ENCODE measurements at places on chromosomes 12 and 14.

DNA sequence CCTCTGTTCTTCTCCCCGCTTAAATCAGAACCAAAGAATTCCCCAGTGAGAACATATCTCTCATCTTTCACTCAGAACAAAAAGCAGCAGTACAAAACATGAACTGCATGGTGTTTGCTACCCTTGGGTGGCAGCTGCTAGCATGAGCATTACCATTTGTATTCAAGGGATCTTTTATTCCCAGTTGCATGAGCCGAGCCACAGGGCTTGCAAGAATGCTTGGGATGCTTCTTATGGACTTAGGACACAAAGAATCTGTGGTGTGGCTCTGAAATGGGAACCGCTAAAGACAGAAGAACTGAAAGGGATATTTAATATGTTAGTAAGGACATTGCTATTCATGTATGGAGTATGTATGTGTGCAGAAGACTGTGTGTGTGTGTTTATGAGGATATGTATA, 190.6 kb downstream of the TMX1 start:
- DNase-seq = no peak

GRCh38 chr14:56868660-56869059, 58.4 kb upstream of the OTX2 start:
- DNase-seq = no peak

DNA sequence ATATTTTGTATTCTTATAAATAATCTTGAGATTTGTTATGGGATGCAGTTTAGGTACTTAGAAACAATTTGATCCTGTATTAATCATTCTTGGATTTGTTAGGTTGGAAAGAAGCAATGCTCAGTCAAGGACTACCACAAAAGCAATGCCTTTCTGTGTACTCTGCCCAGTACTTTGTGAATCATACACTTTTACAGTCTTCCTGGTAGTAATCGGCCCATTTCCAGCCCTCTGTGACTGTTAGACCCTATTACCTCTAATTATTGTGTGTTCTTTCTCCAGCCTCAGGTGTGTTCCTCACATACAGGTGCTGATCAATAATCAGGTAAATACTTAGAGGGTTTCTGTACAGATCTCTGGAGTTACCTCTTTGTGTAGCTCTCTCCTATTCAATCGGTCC, 609.0 kb downstream of the KCNH5 start:
- no peak for DNase-seq

GRCh38 chr12:116317986-116318575, 40.6 kb upstream of the MED13L start:
- DNase-seq = no peak

DNA sequence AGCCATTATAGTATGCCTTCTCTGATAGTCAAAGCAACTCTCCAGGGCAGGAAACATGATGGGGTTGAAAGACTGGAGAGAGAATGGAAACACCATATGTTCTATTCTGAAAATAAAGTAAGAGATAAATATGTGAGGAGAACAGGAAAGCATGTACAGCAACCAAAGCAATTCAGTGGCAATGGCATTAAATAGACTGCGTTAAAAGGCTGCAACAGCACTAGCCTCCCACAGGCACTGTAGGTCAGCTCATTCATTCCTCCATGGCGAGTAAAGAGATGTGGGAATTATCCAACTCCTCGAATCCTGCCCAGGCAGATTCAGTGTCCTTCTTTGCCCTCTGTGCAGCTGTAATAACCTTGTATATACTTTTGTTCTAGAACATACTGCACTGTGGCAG, 43.8 kb downstream of the ANO6 start:
- DNase-seq = no peak

- peak; percentile 21 for DNase-seq
Measured at GRCh38 chr12:4421590-4422031, 24.0 kb downstream of the FGF6 start.

DNA sequence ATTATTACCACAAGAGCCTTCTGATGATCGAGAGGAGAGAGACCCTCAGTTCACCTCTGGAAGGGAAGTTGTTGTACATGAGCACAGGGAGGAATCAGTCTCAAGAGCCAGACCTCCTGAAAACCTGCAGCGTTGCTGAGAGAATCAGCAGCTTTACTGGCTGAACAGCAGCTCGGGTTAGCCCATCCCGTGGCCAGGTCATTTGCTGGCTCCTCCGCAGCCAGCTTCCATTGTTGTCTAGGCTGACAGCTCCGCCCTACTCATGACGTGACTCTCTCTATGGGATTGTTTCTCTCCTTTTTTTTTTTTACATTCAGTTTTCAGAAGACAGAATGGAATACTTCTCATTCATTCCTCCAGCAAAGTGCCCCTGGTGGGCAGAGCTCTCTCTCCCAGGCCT, 69.9 kb downstream of the TGFB3 start:
- no peak for DNase-seq

- no peak for DNase-seq
Measured at GRCh38 chr12:24991209-24992049, 42.5 kb upstream of the BCAT1 start.

DNA sequence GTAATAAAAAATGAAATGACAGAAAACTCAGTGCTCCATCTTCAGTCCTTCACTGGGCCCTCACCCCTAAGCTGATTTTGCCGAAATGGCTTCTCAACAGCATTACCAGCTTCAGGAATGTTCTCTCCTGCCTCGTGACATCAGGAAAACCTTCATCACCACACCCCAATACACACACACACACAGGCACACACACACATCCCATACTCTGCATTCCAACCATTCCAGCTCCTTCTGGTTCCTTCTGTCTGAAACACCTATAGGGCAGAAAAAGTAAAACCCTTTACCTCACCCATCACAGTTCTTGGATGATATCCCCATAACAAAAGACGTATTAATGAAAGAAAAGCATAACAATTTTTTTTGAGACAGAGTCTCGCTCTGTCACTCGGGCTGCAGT, 75.9 kb downstream of the CCDC60 start:
- no peak for DNase-seq

GRCh38 chr12:65594409-65594808, 229.9 kb upstream of the HMGA2 start:
- no peak for DNase-seq

- DNase-seq = no peak
Measured at GRCh38 chr12:68530965-68531364, 79.7 kb upstream of the RAP1B start.

- no peak for DNase-seq
Measured at GRCh38 chr12:50174971-50175715, 8.0 kb upstream of the CERS5 start.

- DNase-seq = no peak
Measured at GRCh38 chr14:23865502-23865901, 88.1 kb upstream of the DHRS4 start.

DNA sequence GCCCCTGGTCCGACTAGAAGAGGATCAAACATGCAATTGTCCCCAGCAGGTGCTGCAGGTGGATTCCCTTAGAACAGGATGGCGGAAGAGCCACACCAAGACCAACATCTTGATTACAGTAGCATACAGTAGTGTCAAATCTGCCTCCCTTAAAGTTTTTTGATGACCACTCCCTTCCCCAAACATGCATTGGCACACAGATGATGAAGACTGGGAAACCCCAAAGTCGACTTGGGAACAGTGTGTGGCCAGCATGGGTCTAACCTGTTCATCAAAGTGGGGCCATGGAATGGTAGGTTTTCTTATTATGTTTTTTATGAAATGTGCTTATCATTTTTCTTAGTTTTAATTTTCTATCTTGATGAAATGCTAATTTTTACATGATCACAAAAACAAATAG, 8.8 kb downstream of the PLXNC1 start:
- DNase-seq = no peak

DNA sequence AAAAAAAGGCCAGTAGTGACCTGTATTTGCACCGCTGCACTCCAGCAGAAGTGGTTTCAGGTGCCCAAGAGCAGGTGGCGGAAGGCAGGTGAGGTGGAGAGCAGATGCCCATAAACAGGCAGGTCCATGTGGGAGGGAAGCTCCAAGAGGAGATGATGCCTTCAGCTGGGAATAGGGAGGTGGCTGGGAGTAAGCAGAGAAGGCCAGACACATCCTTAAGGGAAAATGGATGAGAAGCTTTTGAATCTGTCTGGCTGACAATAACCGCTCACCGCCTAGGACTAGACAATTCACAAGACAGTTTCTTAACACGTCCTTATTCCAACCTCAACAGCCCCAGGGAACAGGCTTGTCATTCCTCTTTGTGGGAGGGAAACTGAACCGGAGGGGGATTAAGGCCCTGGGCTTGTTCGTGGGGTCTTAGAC, 43.9 kb upstream of the PLEKHG6 start:
- DNase-seq = no peak

GRCh38 chr12:30046376-30046775, 262.6 kb upstream of the TMTC1 start:
- no peak for DNase-seq

DNA sequence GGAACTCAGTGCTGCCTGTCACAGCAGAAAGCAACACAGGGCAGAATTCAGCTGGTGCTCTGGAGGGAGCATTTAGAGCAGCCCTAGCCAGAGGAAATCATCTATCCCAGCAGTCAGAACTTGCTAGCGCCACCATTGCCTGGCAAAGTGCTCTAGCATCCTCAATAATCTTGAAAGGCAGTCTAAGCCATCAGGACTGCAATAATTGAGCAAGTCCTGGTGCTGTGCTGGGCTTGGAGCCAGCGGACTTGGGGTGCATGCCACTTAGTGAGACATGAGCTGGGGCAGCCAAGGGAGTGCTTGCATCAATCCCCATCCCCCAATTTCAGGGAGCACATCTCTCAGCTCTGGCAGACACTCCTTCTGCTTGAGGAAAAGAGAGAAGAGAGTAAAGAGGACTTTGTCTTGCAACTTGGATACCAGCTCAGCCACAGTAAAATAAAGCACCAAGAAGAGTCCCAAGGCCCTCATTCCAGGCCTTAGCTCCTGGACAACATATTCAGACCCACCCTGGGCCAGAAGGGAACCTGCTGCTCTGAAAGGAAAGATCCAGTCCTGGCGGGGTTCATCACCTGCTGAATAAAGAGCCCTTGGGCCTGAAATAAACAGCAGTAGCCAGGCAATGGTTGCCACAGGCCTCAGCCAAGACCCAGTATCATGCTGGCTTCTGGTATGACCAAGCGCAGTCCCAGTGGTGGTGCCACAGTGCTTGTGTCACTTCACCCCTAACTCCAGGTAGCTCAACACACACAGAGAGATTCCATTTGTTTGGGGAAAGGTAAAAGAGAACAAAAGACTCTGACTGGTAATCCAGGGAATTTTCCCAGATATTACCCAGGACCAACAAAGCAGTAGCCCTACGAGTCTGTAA, 44.5 kb upstream of the ZDHHC17 start:
- no peak for DNase-seq

DNA sequence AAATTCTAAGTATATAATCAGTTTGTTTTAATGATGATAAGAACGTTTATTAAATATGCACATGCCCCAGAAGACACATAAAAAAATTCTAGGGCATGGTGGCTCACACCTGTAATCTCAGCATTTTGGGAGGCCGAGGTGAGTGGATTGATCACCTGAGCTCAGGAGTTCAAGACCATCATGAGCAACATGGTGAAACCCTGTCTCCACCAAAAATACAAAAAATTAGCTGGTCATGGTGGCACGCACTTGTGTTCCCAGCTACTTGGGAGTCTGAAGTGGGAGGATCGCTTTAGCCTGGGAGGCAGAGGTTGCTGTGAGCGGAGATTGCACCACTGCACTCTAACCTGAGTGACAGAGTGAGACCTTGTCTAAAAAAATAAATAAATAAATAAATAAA, 4.0 kb downstream of the CD69 start:
- DNase-seq = no peak

DNA sequence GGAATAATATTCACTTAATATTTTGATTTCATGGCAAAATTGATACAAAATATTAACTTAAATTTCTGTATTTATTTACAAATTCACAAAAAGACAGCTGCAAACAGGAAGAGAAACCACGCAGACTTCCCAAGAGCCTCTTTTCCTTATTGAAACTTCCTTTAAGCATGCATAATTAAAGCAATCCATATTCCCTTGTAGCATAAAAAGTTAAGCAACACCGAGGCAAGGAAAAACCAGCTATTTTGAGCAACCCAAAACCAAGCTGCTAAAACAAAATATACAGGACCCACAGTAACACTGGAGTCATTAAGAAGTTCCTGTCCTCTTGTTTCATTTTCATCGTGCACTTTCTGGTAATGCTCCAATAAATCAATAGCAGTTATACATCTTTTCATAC, 58.0 kb downstream of the EEA1 start:
- no peak for DNase-seq

DNA sequence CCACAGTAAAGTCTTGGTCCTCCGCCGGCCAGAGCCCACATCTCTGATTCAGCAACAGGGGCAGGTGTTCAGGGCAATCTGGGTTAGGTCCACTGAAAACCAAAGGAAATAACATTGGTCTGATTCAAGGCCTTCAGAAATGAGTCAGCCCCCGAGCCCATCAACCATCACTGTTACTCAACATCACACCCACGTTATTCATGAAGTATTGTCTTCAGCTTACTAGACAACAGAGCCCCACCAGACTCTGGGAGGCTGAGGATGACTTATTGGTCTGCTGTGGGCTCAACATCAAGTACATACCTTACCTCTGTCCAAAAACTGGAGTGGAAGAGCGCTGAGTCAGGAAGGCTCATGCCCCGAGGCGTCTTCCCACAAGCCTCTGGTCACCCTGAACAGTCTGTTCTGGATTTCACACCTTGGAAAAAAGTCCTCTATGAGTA, 97.5 kb downstream of the ZFP36L1 start:
- DNase-seq = peak; percentile 37

- no peak for DNase-seq
Measured at GRCh38 chr12:26963413-26963812, 25.1 kb downstream of the FGFR1OP2 start.

GRCh38 chr14:69044965-69045555, 66.0 kb upstream of the ACTN1 start:
- no peak for DNase-seq

DNA sequence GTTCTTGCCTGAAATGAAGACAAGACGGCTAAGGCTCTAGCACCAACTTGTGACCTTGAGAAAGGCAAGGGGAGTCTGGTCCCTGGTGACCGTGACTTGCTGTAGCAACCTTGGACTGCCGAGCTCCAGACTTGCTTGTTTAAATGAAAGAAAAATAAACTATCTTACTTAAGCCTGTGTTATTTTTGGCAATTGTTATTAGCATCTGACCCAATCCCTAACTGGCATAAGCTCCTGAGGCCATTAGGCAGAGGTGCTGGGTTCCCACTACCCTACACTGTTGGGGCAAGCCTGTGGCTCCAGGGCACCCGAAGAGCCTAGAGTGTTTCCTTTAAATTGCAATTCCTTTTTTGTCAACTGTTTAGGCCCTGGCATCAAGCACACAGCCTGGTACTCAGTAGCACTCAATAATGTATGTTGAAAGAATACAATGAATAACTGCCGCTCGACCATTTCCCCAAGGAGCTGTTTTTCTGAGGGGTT, 106.9 kb upstream of the HIF1A start:
- DNase-seq = no peak
